ENCODE measurements at places on chromosomes 11 and 22.

GRCh38 chr11:108803776-108804175 is 138.9 kb downstream of the DDX10 start:
- DNase-seq = no peak

DNA sequence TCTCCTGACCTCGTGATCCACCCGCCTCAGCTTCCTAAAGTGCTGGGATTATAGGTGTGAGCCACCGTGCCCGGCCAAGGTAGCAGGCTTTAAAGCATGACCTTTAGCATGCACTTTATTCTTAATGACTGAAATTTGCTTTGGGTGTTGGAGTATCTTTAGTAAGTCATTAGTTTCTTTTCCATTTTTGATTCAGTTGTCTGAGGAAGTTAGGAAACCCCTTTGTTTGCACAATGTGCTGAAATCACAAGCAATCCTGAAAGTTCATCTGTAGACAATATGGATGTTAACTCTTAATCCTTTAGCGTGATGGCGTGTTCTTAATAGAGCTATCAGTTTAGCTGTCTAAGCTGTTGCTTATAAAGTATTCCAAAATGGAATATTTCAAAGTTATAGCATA is 16.8 kb downstream of the SDHD start:
- DNase-seq = peak; percentile 84

DNA sequence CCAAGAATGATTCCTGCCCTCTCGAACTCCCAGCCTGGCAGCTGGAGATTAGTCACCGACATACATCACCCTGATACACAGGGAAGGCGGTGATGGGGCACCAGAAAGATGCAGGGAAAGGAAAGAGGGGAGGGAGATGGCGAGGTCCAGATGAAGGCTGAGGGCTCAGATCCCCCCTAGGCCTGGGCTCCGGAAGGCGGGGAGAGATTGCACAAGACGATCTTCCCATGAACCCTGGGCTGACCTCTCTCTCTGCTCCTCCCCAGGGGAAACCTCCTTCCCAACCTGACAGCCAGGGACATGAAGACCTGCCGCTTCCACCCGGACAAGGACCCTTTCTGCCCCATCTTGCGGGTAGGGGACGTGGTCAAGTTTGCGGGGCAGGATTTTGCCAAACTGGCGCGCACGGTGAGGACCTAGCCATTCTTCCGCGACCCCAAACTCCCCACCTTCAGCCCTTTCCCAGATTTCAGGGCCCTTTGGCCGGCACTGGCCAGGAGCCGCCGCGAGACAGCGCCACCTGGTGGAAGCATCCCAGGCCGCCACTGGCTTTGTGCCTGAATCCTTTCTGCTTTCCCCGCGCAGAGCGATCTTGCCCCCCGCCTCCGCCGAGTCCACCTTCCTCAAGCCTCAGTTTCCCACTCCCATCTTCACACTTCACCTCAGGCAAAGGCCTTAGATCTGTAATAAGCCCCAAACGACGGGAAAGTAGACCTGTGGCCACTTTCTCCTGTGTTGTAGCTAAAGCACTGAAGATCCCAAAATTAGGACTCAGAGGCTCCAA is 11.5 kb downstream of the P2RX3 start:
- DNase-seq = peak; percentile 69

- DNase-seq = no peak
These were observed 131.8 kb downstream of the TRIM44 start for GRCh38 chr11:35794333-35794732.

- peak; percentile 41 for DNase-seq
These were observed 13.7 kb downstream of the NFRKB start for GRCh38 chr11:129881570-129882170.

- no peak for DNase-seq
These were observed 8.8 kb downstream of the TCIRG1 start for GRCh38 chr11:68047437-68048290.

- DNase-seq = no peak
These were observed 597 bp upstream of the PLXNB2 start for GRCh38 chr22:50307890-50308596.

DNA sequence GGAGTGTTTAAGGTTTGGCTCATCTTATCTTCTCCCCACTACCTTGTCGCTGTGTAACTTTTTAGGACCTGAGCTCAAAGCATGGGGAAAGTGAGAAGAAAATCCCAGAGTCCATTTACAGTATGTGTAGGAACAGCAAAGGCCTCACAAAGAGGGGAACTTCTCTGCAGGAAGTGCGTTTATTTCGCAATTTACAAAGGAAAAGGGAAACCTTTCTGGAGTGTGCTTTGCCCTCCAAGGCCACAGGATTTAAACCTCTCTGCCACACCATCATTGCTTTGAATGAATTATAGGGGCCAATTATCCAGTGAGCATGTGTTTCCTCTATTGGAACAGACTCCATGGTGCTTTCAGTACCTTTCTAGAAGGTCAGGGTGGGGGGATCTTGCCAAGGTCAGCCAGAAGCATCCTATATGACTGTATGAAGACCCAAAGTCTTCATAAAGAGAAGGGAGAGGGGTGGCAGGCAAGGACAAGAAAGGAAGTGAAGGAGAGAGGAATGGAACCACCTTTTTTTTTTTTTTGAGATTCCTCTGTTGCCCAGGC is 68.1 kb upstream of the LMO2 start:
- DNase-seq = peak; percentile 83

DNA sequence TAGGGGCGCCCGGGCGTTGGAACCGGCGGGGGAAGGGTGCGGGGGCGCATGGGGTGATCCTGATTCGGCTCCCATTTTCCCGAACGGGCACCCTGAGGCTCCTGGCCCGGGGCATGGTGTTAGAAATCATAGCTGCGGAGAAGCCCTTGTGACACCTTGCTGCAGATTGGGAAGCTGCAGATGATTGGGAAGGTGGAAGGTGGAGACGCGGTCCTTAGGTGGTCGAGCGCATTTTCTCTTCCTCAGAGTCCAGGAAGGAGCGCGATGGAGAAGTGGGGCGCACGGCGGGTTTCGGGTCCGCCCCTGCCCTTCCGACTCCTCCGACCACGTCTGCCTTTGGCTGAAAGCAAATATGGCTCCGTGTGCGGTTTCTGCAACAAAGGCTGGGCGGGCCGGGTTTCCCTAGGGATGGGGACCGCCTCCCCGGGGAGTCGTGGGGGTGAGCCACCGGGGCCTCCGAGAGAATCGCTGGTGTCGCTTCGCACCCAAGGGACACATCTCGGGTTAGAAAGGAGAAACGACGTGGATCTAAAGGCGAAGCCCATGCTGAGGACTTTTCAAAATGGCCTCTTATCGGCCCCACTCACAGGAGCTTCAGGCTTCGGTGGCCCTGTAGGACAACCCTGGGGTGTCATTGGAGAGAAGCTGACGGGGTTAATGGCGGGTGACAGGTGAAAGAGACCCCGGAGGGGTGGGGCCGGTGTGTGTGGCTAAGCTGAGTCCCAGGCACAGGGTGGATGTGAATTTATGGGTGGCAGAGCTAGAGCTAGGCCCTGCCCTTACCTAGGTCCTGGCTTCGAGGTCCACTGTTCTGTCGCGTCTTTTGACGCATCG is 707 bp upstream of the FTH1 start:
- DNase-seq = peak; percentile 88

DNA sequence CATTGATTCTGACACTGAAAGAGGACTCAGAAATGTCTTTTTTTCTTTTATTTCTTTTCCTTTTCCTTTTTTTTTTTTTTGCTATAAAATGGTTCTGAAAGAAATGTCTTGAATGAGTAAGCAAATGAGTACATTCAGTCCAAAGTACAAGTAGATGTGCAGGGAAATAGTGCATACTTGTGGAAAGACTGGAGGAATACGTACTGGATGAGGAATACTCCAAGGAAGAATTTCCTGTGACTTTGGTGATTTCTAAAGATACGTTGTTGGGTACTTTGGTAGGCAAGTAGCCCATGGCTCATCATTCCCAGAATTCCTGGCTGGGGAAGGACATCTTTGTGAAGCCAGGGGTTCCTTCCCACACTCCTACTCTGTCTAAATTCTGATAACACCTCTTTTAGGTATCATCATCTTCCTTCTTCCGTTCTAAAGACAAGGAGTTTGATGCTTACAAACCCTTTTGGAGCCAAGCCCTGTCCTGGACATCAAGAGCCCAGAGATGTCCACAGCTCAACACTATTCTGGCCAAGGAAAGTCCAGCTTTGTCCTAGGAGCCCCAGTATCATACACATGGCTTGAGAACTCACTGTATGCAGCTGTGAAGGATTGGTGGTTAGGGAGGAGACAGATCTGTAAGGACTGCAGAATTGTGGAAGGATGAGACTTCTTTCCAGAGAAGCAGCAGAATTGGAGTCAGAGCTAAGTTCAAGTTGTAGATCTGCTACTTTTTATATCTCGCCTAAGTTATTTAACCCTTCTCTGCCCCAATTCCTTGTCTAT is 4.8 kb upstream of the NUP98 start:
- no peak for DNase-seq

- DNase-seq = no peak
These were observed 68.4 kb upstream of the SORL1 start for GRCh38 chr11:121383716-121384115.

DNA sequence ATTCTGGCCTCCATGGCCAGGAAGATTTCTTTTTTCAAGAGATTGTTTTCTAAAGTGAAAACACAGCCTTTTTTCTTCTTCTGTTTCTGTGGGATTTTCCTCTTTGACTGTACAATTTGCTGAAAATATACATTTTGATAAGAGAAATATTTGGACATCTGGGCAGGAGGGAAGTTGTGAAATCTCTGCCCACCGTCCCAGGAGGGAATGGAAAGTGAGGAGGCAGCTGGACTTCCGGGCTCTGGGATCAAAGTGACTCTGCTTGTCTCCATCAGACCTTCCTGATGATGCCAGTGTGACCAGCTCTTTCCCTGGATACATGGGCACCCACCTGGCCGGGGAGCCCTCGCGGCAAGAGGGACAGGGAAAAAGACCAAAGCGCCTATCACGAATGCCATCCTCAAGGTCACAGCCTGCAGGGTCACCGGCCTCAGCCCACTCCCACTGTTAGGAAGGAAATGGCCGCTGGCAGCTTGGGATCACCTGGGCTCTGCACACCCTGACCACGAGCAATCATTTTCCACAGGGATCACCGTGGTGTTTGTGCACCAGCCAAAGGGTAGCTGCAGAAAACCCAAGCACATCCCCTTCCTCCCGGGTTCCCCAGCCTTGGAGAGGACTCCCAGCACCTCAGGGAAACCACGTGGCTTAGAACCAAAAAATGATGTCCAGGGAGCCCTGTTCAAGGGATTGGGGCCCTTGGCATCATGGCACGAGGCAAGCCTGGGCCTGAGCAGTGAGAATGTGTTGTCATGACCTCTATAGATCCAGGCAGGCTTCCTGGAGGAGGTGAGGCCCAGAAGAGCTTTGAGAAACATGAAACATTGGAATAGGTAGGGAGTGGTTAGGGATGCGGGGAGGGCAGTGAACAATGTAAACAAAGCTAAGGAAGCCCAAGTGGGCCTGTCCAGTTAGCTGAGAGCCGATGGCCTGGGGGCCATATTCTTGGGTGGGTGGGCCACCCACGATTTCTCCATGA is 29.1 kb upstream of the CCND1 start:
- no peak for DNase-seq

GRCh38 chr22:27718186-27719035 is 83.1 kb downstream of the MN1 start:
- peak; percentile 93 for DNase-seq

GRCh38 chr22:32248276-32248675 is 6.9 kb downstream of the SLC5A4 start:
- no peak for DNase-seq

- no peak for DNase-seq
These were observed 237.3 kb downstream of the ST3GAL4 start for GRCh38 chr11:126592496-126593410.

- DNase-seq = no peak
These were observed 814 bp upstream of the CDON start for GRCh38 chr11:126063507-126063852.

- DNase-seq = no peak
These were observed 48.3 kb downstream of the RAB30 start for GRCh38 chr11:83023410-83023809.

- DNase-seq = no peak
These were observed 150.1 kb downstream of the TENM4 start for GRCh38 chr11:79290761-79291160.

- DNase-seq = peak; percentile 9
These were observed 345.0 kb downstream of the TBC1D22A start for GRCh38 chr22:47107431-47107830.

- no peak for DNase-seq
These were observed 670 bp downstream of the LSP1 start for GRCh38 chr11:1853376-1854131.

- no peak for DNase-seq
These were observed 11.2 kb downstream of the SPATA19 start for GRCh38 chr11:133833898-133834681.

DNA sequence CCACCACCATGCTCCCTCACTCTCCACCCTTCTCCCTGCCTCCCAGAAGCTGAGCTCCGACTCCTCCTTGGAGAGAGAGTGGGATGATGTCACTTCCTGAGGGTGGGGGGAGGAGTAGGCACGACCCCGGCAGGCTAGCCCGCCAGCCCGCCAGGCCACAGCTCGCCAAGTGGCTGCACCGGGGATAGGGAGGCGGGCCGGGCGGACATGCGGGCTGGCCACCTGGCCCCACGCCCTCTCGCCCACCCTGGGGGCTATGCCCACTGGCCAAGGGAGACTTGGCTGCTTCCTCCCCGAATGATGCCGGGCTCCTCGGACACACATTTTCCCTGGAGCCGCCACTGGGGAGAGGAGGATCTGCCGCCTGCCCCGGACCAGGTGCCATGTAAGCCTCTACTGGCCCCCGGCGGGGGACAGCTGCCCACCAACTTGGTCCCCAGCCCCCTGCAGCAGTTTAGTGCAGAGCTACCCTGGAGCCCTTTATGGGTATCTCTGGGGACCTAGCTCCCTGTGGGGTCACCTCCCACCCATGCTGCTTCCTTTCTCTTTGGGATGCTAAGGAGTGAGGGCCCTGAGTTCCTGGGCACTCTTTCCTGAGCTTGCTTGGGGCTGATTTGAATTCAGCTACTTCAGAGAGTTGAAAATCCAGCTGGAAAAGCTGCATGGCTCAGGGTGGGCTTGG is 33.7 kb upstream of the MYRF start:
- no peak for DNase-seq

DNA sequence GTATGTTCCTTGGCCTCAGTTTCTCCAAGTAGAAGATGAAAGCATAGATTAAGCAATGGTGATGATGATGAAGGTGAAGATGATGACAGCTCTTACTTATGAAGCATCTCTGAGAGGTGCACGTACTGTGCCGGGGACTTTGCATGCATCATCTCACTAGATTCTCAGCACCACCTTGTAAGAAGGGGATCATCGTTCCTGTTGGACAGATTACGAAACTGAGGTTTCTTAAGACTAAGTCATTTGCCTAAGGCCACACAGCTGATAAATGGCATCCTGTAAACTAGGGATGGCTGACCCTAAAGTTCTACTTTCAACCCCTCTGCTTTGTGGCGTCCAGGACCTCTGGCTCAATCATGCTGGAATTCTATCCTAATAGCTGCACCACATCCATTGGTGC is 8.7 kb downstream of the MS4A15 start:
- no peak for DNase-seq

DNA sequence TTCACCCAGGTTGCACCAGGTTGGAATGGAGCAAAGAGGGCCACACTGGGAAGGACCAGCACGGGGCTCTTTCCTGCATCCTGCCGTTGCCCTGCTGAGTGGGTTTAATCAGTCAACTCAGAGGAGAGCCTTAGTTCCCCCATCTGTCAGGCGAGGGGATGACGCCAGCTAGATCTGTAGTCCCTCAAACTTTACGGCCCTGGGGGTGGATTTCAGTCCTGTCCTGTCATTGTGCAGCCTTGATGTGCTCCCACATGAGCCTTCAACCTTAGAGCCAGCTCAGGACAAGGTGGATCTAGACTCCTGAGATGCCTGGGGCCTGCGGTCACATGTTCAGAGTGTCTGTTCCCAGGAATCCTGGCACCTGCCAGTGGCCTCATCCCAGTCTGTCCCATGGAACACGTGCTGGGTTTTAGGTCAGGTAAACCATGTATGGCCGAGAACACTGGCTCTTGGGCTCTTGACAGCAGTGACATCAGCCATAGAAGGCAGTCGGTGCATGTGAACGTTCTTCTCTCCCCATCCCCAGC is 104.3 kb downstream of the BCR start:
- DNase-seq = no peak

All from suppressor macrophage treated with lipopolysaccharide for 4 hours (primary cell).